MM.1S (cell line): ENCODE measurements at places on chromosomes 7 and 10.

DNA sequence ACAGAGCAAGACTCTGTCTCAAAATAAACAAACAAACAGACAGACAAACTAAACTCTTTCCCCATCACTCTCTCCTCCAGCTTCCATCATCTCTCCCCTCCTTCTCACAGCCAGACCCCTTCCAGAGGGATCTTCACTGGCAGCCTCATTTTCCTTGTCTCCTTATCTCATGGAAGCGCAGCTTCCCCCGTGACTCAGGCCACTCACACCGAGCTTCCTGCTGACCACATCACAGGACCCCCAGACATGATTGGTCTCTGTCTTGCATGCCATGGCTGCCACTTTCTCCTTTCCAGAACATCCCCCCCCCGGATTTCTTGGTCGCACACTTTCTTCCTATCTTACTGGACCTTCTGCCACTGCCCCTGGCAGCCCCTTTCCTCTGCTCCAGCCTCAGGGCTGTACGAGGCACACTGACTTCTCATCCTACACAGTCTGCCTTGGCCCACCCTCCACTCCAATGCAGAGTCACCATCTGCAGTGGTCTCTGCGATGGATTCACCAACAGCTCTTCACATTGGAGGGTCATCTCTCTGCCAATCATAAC lies 4.9 kb upstream of the INSIG1 start:
- no peak for DNase-seq

DNA sequence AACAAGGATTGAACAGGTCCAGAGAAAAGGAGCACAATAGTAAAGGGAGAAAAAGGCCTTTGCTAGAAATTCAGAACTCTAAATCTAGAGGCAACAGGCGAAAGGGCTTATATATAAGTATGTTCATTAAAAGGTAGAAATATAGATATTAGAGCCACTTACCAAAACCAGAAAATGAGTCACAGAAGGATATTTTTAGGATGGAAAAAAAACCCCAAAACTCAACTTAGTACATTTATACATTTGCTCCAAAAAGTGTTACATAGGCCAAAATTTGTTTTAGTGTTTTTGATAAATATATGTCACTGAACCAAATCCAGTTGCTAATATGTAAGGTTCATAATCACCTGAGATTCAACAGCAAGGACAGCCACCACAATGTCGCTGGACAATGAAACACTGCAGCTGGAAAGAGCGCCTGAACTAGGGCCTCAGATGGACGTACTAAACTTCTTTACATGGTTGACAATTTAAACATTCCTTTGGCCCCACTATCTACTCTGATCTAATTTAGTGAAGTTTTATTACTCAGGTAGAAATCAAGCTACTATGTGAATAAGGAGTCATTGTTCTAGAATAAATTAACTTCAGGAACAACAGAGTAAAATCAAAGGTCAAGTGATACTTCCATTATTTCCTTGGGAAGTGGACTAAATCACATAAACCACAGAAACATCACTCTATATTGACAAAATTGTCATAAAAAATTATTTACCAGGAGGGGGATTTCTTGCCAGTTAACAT lies 10.9 kb downstream of the FAM3C start:
- DNase-seq, result no peak

DNA sequence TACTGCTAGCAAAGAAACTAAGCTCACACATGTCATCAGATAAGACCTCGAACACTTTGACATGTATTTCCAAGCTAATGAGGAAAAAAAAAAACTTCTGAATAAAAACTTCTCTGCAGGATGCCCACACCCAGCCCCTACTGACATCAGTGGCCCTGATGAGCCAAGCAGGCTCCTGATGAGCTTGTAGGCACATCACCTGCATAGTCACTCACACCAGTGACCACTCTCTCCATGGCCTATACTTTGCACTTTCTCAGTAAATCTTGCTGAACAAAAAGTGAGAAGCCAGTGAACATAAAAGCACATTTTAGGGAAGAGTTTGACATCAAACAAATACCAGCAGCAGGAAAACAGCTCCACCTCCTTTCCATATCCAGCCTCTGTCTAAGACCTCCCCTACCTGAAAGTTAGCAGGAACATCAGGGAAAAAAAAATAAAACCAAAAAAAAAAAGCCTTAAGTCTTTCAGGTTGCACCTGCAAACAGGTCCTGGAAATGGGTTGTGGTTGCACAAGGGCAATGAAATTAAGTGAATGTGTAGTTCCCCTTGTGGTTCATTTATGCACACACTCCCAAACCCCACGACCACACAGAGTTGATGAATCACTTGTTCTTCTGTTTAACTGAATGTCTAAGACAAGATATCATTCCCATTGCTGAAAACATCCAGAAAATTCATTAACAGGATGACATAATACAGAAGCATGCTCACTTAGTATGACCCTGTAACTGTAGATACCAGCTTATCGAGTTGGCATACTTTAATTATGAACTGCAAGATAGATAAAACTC lies 205.2 kb upstream of the PDE1C start:
- DNase-seq, result no peak

- peak; percentile 44 for DNase-seq
Observed at GRCh38 chr7:131745390-131746248, 189.2 kb upstream of the PODXL start.

DNA sequence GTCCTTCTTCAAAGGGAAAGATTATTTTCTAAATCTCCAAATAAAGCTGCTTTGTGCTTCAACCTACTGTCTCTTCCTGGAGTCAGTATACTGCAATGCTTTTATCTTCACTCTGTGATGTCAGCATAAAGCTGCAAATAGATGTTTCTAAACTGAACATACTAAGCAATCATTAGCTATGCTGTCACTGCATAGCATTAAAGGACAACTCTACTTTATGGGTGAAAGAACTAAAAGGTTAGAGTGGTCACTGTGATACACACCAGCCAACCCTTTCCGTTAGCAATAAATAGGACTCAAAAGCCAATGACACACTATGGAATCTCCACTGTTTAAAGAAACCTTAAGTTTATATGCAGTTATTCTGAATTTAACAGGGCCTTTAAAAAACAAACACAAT lies 1.8 kb downstream of the CCDC186 start:
- DNase-seq, result no peak

DNA sequence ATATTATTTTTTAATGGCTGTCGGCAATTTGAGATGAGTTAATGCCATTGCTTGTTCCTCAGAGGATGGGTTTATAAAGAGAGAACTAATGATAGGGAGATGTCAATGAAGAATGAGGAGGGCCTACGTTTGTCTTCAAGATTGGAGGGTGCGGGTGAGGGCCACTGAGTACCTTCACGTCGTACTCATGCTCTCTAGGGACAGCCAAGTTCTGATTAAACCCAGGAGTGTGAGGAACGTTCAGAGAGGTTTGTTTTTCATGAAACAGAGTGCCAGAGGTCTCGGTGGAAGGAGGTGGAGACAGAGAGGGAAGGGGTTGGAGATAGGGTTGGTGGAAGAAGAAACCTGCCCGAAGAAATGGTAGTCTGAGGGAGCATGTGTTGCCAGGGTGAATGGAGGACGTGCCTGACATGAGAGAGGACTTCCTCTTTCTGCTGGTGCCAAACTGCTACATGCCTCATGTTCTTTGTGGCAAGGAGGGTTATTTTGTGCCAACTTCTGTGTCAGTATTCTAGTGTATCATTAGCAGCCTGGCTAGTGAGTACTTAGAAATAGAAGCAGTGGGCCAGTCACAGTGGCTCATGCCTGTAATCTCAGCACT lies 8.9 kb downstream of the DHTKD1 start:
- DNase-seq, result no peak

DNA sequence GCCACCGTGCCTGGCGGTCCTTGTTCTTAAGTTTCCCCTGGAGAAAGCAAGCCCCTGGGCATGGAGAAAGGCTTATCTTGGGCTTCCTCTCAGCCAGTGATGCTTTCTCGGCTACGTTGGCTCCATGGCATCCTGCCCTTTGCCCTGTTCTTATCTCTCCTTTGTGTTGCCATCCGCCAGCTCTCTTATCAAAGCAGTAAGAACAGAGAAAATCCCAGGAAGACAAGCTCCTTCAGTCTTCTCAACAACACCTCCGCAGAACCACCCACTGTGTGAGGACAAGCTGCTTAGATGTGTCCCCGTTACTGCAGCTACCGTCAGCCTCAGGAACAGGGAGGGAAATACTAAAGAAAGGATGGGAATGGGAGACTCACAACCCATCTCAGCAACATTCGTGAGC lies 3.3 kb downstream of the PLEKHS1 start:
- no peak for DNase-seq

DNA sequence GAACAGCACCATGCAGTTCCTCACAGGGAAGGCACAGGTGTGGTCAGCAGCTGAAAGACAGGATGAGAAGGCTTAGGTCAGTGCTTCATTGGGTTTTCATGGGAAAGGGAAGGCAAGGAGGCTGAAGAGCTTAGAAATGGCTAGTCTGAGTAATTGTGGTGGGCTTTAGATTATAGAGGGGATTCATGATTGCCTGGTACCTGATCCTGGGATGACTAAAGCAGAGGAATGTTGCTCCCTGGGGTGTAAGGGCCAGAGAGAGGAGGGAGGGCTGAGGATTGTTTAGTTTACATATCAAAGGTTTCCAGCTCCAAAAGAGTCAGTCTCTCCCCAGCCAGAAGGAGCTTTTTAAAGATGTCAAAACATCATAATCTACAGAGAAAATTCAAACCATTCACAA lies 396.3 kb upstream of the POM121L12 start:
- DNase-seq, result no peak

DNA sequence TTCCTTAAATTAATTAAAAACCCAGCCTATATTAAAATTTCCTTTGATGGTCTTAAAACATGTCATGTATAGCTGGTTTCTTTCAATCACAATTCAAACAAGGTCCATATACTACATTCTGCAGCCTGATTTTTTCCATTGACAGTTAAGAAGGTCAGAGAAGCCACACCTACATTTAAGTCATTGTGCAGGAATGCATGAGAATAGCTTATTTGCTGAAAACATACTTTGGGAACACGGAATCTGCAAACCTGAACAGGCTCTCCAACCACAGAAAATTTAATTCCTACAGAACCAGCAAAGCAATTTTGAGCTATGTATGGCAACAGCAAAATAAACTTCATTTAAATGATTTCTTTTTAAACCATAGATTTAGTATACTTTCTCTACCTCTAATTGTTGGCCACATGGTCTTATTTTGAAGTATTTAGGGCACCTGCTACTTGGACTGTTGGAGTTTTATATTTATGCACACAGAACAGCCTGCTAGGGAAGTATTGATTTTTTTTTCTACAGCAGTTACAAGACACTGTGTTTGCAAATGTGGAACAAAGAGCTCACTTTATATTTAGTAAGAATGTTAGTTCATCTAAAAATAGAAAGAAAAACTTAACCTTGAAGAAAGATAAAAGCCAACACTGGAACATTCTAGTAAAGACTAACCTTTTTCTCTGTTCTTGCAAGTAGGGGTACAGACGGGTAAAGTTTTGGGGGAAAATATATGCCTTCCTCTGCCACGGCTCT lies 240.9 kb upstream of the IMMP2L start:
- DNase-seq, result no peak

DNA sequence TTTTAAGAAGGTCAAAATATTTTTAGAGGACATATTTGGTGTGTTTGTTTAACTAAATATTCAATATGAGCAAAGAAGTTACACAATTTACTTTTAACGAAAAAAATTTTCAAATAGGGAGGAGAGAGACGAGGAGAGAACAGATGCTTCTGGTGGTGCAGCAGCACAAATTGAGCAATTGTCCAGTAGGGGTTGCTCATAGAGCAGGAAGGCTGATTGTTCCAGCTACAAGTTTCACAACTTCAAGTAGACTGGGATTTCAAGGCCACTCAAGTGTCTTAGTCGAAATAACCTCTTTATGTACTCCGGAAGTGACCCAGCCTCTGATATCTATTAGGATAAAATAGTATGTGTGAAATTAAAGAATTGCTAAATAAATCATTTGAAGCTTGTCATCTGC lies 197.9 kb downstream of the HDAC9 start:
- DNase-seq, result no peak

GRCh38 chr7:96199421-96199820 lies 122.5 kb downstream of the SLC25A13 start:
- DNase-seq, result no peak

DNA sequence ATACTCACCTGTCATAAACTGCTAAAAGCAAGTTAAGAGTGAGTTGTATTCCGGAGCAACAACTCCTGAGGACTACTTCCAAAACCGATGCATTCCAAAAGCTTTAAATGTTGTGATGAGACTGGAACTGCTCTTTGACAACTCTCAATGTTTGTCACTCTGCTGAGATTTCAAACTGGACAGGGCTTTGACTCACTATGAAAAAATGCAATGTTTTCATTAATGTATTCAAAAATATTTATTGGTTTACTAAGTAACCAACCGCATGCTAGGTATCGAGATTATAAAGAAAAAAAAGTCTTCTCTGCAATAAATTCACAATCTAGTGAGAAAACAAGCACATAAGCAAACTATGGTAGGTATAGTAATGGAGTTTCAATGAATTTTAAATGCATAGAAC lies 107.9 kb upstream of the GNAI1 start:
- DNase-seq, result no peak

- DNase-seq, result no peak
Observed at GRCh38 chr10:114525368-114525949, 121.2 kb upstream of the AFAP1L2 start.

GRCh38 chr7:14013898-14014297 lies 24.4 kb upstream of the ETV1 start:
- DNase-seq, result no peak

- no peak for DNase-seq
Observed at GRCh38 chr7:4265066-4265465, 417.0 kb upstream of the FOXK1 start.

DNA sequence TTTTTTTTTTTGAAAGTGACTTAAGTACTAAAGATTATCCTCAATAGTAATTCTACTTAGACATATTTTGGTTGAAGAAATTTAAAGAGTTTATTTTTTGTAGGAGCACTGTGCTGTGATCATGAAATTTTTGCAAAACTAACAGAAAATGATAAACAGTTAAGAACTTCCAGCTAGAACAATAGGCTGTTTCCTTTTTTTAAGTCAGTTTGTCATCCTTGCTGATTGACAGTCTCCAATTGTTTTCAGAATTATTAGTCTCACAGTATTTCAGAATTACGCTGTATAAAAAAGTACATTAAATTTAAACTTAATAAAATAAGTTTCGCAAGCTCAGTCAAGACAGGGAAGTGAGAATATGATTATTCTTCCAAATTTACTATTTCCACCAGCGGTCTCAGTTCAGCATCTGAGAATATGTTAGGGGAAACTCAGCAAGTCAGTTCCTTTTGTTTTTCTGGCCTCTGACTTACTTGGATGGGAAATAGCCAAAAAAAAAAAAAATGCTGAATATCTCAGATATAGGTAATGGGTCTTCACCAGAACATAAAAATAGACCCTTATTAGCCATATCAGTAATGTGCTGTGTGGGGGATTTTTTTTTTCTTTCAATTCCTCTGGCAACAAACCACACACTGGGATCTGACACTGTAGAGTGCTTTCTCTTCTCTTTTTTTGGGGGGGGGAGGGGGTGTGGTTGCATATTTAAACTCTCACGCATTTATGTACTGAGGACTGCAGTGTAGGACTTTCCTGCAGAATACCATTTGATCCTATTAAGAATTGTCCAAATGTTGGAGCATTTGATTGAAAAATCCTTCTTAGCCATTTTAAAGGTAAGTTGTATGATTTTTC lies at the start of gene CD36:
CD36 (plus strand) TSS at position 732 of the 855 bp plus-strand sequence. CDS start 8,099 bp downstream, outside the sequence.
- no peak for DNase-seq

- no peak for DNase-seq
Observed at GRCh38 chr10:67011981-67012380, 86.1 kb downstream of the LRRTM3 start.

- peak; percentile 30 for DNase-seq
Observed at GRCh38 chr10:27564398-27564797, 60.3 kb downstream of the RAB18 start.
